Glomerular endothelial cell (primary cell): ENCODE measurements at places on chromosomes 1 and 21. TPM values are rescaled to one million over a fixed set of nuclear protein-coding genes. Genes with fewer than 3 reads are reported as not detected.

DNA sequence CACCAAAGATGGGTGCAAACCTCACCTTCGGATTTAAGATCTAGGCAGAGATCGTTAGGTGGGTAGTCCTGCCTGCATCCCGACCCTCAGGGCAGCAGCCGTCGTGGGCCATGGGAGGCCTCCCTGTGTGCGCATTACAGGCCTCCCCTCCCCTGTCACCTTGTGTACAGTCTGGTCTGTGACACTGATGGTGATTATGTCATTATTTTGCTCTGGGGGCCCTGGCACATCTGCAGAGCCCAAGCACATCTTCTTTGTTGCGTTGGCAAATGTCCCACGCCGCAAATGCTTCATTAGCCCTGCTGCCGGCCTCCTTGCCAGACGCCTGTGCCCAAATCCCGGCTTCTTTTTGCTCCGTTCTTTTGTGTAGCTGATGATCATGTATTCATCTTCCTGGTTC lies 31.7 kb downstream of the PROX1 start:
- no peak for DNase-seq

The CCDC24 gene
- total RNA-seq = 0.97 and 5.7 TPM in 2 replicates

GRCh38 chr1:247360991-247361731 lies 29.5 kb upstream of the ZNF496 start:
- no peak for DNase-seq

- DNase-seq = no peak
Observed at GRCh38 chr1:232754930-232755329, 50.3 kb upstream of the MAP10 start.

DNA sequence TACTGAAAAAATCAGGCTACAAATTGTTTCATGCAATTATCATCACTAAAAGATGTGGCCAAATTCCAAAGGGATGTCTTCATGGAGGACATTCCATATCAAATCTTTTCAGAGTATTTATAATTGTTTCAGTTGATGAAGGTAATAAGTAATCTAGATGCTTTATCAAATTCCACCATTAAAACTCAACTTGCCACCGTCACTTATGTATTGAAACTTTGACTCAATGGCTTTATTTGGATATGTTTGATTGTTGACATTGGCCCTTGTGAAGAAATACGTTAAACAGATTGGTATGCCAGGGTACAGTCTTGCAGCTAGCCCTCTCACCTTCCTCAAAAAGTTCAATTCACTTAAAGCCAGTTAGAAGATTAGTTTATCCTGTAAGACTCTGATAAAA lies 32.2 kb upstream of the PALMD start:
- DNase-seq = no peak

GRCh38 chr1:115401676-115402075 lies 63.6 kb upstream of the NGF start:
- no peak for DNase-seq

DNA sequence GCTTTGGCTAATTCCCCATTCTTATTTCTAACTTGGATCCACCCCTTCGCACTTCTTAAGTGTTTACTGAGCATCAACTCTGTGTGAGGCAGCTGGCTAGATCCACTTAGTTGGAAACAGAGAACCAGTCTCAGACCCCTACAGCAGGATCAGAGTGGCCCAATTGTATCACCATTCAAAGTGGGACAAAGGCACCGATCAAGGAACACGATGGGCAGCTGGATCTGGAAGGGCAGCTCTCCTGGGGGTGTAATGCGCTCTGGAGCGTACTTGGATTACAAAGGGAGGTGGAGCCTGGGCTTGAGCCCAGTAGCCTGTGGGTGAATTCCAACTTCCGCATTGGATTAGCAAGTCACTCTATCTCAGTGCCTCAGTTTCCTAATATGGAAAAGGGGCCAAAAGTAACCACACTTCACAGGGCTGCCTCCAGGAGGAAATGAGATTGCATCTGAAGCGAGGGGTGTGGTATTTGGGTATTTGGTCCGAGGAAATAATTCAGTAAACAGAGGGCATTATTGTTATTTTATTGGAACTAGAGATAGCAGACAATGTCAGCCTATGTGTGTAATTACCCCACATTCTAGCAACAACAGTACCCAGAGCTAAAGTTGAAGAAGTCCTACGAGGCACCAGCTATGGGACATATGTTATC lies 11.9 kb downstream of the ECE1 start:
- DNase-seq = peak; percentile 52

The CLIC6 gene
- 0.15 TPM in 1 of 2 replicates, not detected in the other for total RNA-seq

- no peak for DNase-seq
Observed at GRCh38 chr1:209356976-209357377, 226.5 kb upstream of the CAMK1G start.

GRCh38 chr1:167905671-167906070 lies 8.3 kb downstream of the ADCY10 start:
- no peak for DNase-seq

The PLEKHO1 gene
- total RNA-seq = 140 and 183 TPM in 2 replicates

GRCh38 chr1:220441211-220441610 lies 86.7 kb upstream of the MARK1 start:
- no peak for DNase-seq

- DNase-seq = peak; percentile 78
Observed at GRCh38 chr1:170707959-170708655, 44.2 kb downstream of the PRRX1 start.

The SLC16A4 gene
- 1.2 and 3.1 TPM in 2 replicates for total RNA-seq

- no peak for DNase-seq
Observed at GRCh38 chr1:204977318-204977717, 65.7 kb upstream of the CNTN2 start.

The CAPN8 gene
- not detected in 2 replicates for total RNA-seq

The RAD54L gene
- 1.3 and 4.7 TPM in 2 replicates for total RNA-seq

GRCh38 chr1:30522031-30523004 lies 201.1 kb downstream of the MATN1 start:
- no peak for DNase-seq

DNA sequence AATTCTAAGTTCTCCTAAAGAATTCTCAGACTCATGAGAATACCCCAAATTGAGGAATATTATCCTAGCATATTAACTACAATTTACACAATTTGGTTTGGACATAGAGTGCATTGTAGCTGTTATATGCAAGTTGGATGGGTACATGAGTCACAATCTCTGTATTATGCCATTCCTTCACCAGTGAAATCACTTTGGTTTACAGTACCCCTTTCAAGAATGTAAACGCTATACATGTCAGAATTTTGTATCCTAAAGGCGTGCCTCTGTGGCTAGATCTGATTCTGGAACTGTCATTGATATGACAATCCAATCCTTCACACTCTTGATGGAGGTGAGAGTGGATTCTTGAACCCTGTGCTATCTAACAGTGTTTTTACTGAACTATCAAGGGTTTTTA lies 6.7 kb upstream of the IL10RB start:
- DNase-seq = no peak

GRCh38 chr1:192225703-192226102 lies 67.4 kb downstream of the RGS18 start:
- DNase-seq = peak; percentile 54

- no peak for DNase-seq
Observed at GRCh38 chr1:26518355-26518754, 11.2 kb upstream of the RPS6KA1 start.

GRCh38 chr1:17581389-17582123 lies 42.1 kb downstream of the ARHGEF10L start:
- no peak for DNase-seq

- DNase-seq = no peak
Observed at GRCh38 chr1:117271959-117272358, 61.2 kb upstream of the VTCN1 start.

DNA sequence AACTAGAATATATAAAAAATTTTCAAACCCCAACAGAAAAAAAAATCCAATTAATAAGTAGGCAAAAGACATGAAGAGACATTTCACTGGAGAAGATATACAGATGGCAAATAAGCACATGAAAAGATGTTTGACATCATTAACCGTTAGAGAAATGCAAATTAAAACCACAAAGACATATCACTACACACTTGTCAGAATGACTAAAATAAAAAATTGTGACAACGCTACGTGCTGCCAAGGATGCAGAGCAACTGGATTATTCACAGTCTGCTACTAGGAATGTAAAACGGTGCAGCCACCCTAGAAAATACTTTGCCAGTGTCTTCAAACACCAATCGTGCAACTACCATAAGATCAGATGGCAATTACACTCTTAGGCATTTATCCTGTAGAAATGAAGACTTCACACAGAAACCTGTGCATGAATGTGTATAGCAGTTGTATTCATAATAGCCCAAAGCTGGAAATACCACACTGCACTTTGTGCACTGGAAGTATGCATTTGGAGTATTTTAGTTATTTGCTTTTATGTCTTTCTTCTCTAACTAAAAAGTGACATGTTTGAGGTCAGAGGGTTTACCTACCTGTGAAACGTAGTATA lies 75.3 kb upstream of the PALMD start:
- no peak for DNase-seq

GRCh38 chr1:26579681-26580111 lies 50.1 kb downstream of the RPS6KA1 start:
- DNase-seq = no peak

The OR2T33 gene
- not detected in 2 replicates for total RNA-seq

GRCh38 chr1:52332411-52332810 lies 33.6 kb downstream of the CC2D1B start:
- no peak for DNase-seq

DNA sequence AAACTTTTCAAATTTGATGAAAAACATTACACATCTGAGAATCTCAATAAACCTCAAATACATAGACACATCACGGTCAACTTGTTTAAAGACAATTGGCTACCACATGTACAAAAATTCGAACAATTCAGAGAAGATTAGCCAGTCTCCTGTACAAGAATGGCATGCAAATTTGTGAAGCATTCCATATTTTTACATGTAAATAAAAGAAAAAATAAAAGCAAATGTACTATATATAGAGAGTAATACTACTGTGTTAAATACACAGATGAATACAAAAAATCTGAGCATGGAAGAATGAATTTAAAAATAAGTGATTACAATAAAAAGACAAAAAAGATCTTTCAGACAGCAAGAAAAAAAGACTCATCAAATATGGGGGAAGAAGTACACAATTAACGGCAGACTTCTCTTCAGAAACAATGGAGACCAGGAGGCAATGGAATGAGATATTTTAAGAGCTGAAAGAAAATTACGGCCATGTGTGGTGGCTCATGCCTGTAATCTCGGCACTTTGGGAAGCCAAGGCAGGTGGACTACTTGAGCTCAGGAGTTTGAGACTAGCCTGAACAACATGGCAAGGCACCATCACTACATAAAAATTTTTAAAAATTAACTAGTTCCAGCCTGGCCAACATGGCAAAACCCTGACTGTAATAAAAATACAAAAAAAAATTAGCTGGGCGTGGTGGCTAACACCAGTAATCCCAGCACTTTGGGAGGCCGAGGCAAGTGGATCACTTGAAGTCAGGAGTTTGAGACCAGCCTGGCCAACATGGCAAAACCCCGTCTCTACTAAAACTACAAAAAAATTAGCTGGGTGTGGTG lies 23.2 kb downstream of the HAX1 start:
- DNase-seq = no peak

- no peak for DNase-seq
Observed at GRCh38 chr1:180194546-180195207, 35.4 kb upstream of the LHX4 start.

- DNase-seq = no peak
Observed at GRCh38 chr1:28136922-28137613, 39.4 kb downstream of the PTAFR start.

DNA sequence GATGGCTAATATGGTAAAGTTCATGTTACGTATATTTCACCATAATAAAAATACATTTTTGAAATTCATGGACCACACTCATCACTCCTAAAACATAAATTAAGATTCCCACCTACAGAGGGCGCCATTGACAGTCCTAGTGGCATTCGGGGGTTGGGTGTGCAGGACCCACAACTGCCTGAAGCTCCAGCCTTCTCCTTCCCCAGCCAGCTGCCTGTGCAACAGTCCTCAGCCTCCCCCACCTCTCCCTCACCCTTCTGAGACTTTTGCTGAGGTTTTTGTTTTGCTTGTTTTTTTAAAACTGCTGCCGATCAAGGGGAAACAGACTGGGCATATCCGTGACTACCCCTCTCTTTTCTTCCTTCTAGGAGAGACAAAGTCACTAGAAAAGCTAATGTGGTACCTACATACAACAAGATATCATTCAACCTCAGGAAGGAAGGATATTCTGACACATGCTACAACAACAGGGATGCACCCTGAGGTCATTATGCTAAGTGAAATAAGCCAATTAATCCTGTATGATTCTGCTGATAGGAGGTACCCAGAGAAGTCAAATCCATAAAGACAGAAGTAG lies 9.2 kb upstream of the EVA1C start:
- no peak for DNase-seq

- DNase-seq = no peak
Observed at GRCh38 chr1:180909005-180909414, 3.7 kb upstream of the KIAA1614 start.

DNA sequence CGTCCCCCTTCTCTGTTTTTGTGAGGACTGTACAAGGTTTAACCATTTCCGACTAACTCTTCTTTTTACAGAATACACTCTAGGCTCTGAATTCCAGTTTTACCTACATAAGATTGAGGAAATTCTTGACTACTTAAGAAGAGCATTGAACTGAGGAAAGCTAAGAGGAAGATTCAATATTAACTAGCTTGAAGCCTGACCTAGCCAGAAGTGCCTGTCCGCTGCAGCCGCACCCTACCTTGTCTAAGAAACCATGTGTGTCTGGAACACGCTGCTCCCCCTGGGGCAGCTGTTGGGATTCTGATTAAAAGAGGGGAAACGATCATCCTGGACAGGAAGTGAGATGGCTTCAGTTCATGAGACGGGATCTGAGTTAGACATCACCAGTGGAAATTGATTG lies 28.9 kb downstream of the CA6 start:
- DNase-seq = no peak

The SYTL1 gene
- 1.8 and 5.4 TPM in 2 replicates for total RNA-seq

The BMP8B gene
- 0.05 TPM in 1 of 2 replicates, not detected in the other for total RNA-seq

GRCh38 chr1:190479050-190479397 lies 1.4 kb upstream of the BRINP3 start:
- no peak for DNase-seq

The LCE3E gene
- not detected in 2 replicates for total RNA-seq
